ENCODE measurements at places on chromosomes 3 and 15. TPM values are rescaled to one million over a fixed set of nuclear protein-coding genes. Genes with fewer than 3 reads are reported as not detected.
A peak's percentile ranks its signal among the peaks of the same experiment; 100 is the strongest.

Gene BCHE
- not detected for total RNA-seq

Gene MASP1
- not detected for total RNA-seq

Gene TMEM266
- total RNA-seq = 0.16 TPM

Gene CPEB1
- total RNA-seq = not detected

- DNase-seq = no peak
Measured at GRCh38 chr3:134929976-134930375, 134.9 kb downstream of the EPHB1 start.

- DNase-seq = no peak
Measured at GRCh38 chr3:19948226-19948591, 1.3 kb downstream of the RAB5A start.

- no peak for DNase-seq
Measured at GRCh38 chr3:4734454-4734853, 241.3 kb downstream of the ITPR1 start.

Gene OSBPL10
- 125 TPM for total RNA-seq

DNA sequence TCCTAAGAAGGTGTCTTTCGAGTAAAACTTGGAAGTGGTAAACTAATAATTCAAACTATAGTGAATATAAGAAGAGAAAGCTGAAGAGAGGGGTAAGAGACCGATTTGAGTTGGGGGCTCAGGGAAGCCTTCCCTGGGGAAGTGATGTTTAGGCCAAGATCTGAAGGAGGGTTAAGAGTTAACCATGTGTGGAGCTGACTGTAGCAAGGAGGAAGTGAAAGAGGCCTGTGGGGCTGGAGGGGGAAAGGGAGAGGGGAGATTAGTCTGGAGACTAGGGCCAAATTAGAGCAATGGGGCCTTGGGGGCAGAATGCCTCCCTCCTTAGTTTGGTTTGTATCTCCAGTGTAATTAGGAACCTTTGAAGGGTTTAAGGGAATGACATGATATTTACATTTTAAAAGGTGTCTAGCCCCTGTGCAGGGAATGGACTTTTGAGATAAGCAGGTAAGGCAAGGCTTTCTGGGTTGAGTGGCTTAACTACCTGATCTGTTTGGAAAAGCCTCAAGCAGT, 2.2 kb downstream of the ZNF592 start:
- peak; percentile 26 for DNase-seq

DNA sequence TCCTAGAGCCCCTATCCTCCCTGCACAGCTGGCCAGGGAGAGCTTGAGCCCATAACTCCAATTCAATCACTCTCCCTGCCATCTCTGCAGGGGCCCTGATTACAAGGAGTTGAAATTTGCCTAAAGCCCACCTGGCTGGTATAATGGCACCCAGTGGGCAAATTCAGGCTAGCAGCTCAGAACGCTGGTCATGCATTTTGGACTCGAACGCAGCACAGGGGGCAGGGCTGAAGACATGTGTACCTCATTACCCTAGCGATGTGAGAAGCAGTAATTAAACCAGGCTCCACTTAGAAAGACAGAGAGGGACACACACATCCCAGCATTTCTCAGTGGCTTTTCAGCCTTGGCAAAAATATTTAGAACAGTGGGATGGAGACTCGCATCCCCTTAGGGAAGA, 3.2 kb downstream of the INSYN1 start:
- DNase-seq = no peak

Gene PRR23C
- not detected for total RNA-seq

Gene GABRR3
- not detected for total RNA-seq

DNA sequence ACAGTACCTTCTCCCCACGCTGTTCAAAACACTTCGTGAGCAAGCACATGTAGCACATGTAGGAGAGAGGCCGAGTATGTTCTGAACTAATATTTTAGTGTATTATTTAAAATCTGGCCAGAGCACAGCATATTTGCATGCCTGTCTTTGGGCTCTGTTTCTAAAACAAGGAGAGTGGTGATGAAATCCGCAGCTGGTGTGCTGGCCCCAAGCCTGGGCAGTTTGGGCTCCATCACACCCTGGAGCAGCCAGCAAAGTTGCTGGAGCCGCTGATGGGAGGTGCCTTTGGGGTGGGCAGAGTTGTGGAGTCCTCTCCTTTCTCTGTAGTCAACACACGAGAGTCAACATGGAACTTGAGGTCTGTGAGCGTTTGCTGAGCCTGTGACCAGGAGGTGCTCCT, 116.6 kb downstream of the SLCO3A1 start:
- no peak for DNase-seq

DNA sequence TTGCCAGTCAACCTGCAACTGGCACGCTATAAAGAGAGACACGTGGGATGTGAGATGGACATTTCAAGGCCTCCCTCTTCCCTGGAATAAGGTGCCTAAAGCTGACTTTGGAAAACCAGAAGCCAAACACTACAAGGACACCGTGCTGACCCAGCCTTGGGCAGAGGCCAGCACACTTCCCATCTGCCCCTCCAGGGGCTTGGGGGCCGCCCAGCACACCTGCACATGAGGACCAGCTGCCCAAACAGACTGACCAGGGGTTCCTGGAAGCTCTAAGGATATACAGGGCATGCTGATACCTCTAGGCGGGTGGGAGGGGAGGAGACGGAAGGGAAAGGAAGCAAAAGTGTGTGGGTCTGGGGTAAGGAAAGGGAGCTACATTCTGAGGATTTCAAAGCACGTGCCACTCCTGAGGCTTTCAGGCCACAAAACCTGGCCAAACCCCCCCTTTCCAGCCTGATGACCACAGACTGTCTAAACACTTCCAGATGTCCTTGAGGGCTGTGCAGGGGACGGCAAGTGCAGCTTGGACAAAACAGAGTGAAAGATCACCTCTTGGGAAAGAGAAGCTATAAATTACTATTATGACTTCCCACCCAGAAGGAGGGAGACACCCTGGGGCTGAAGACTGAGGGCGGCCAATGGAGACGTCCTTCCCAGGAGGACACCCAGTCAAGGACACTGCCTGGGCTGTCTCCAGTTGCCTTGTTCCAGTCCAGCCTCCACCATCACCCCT, 57.9 kb downstream of the ADCY5 start:
- no peak for DNase-seq

Gene CFAP100
- not detected for total RNA-seq

DNA sequence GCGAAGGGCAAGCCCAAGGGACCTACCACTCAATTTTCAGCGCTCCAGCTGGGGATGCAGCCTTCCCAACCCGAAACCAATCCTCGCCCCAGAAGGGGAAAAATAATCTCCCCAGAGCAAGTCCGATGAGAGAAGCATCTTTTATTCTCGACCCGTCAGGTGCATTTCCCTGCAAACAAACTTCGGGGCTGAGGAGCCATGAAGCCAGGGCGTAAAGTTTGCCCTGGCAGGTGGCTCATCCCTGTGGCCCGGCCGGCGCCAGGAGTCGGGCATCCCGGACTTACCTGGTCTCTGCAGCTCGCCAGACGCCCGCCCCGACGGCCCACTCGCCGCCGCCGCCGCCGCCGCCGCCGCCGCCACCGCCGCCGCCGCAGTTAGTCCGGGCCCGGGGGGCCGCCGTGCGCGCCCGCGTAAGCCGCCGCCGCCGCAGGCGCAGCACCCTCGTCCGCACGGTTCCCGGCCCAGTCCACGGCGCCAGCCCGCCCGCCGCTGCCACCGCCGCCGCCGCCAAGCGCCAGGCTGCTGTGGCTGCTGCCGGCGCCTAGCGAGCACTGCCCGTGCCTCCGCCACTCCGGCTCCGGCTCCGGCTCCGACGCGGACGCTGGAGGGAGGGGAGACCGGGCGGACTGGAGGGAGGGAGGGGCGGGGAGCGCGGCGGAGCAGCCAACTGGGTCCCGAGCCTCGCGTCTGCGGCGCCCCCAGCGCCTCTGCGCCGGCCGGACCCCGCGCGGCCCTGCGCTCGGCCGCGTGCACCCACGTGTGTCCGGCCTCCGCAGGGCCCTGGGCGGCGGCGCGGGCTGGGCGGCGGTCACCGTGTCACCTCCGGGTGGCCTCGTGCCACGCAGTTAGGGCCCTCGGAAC, at the start of gene CNTN3:
Gene CNTN3, minus strand, starts transcription at position 553 of the 861 bp plus-strand sequence. CDS start 93,547 bp downstream, outside the sequence.
- no peak for DNase-seq

GRCh38 chr15:53549697-53550305, 209.7 kb downstream of the WDR72 start:
- no peak for DNase-seq

DNA sequence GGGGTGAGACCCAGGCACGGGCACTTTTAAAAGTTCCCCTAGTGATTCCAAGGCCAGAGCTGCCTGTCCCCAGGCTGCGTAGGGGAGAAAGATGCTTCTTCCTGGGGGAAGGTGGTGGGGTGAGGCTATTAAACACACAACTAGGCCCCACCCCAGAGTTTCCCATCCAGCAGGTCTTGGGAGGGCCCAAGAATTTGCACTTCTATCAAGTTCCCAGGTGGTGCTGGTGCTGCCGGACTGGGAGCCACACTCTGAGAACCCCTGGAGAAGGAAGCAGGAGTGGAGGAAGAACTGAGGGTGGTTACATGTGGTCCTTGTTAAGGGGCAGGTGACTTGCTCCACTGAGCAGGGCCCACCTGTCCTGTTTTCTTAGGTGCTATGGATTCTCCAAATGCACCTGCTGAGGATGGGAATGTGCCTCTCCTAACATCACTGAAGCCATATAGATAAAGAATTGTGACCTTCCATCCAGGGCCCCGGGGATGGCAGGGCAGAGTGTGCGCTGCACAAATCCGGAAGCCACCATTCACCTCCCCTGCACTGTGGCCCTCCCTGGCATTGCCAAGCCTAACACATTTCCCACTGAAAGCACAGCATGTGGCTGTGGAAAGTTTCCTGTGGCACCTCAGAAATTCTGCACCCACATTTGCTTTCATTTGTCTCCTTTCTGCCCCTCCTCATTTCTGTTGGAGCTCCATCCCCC, 111.5 kb upstream of the MEF2A start:
- peak; percentile 12 for DNase-seq

- DNase-seq = no peak
Measured at GRCh38 chr3:53809764-53810400, 36.3 kb downstream of the CHDH start.

- no peak for DNase-seq
Measured at GRCh38 chr3:155872904-155873646, 2.6 kb downstream of the GMPS start.

Gene VGLL3
- not detected for total RNA-seq

DNA sequence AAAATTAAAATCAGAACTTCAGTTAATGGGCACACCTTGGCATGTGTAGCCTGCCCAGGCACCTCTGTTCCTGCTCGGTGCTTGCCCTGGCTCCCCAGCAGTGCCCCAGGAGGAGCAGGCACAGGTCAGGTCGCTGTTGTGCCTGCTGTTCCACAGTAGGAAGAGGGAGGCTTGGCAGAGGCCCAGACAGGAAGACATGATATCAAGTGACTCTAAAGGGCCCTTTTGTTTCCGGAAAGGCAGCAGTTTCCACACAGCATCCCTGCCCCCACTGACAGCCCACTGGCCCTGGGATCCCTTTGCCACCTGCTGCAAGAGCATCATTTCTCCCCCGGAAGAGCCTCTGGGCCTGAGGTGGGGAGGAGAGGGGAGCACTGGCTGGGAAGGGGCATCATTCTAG, 40.5 kb upstream of the HES1 start:
- DNase-seq = no peak

DNA sequence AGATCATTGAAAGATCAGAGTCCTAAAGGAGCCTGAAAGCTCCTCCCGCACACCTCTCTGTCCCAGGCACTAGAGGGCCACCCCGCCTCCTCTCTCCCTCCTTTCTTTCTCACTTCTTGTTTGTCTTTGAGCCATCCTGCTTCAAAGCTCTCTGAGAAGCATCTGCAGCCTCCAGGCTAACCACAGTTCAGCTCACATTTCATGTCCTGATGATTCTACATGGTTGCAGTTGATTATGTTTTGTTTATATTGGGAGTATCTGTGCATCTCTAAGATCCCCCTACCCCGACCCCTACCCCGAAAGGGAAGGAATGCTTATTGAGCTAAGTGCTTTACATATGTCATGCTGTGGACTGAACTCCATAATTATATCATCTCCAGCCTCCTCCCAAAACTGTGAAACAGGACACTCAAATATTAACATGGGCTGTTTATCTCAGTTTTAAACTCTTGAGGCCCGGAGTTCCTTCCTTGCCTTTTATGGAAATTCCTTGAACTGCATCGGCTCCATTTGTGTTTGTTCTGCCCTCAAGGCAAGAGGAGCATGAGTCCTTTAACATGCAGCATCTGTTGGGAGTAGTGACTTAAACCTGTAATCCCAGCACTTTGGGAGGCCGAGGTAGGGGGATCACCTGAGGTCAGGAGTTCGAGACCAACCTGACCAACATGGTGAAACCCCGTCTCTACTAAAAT, 30.9 kb downstream of the MGLL start:
- no peak for DNase-seq

DNA sequence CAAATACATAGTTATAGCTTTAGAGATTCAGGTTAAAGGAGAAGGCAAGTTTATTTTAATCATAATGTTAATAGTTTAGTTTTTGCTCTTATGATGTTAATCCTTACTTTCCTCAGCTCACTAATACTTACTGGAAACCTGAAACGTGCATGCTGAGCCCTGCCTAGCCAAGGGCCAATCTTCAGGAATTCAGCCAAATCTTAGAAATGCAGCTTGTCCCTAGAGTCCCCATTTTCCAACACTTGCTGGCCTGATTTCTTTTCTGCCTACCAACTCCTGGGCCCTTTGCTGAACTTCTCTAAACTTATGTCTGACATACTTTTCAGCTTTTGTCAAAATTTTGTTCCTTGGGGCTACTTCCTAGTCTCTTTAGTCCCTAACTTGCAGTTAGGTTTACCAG, 22.8 kb downstream of the BCHE start:
- no peak for DNase-seq

GRCh38 chr15:76809412-76810103, 95.6 kb downstream of the SCAPER start:
- DNase-seq = no peak

DNA sequence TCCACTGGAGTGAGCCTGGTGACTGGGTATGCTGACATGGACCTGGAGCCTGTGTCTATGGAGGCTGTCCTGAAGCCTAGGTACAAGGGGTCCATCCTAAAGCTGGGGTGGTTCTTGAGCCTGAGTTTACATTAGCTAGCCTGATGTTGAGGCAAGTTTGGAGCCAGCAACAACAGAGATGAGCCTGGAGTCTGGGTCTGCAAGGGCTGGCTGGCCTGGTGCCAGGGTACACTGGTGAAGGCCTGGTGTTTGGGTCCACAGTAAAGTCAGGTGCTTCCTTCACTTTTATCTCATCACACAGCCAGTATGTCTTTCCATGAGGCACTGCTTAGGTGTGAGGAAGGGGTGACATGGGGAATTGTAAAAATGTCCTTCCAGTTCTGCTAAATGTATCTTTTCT, 49.5 kb downstream of the TP63 start:
- no peak for DNase-seq

DNA sequence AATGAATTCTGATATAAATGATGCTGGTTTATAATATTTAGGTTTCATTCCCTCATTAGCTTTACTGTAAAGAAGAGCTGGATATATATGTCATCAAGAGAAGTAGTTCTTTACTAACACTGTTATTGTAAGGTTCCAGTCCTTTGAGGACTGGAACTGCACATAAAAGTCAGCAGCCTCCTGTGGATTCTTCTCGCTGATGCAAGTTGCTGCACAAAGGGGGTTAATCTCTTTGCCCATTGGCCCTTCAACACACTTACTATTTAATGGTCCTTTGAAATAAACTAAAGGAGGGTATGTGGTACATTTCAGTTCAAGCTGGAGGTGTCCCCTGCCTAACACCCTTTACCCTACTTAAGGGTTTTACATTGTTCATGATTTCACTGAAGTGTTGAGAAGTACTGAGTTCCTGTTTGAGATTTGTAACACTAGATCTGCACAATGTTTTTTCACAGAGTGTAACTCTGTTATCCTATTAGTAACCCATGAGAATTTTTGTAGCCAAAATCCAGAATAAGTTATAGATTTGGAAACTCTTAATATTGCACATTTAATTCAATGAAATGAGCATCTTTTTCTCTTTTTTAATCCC, 43.9 kb downstream of the NR2C2 start:
- DNase-seq = no peak

Gene MESP2
- total RNA-seq = 0.40 TPM

All from activated B cell treated with CpG ODN at 0.5 μM for 24 hours (primary cell).